ENCODE measurements at places on chromosomes 2 and 18.

- DNase-seq: peak; percentile 85
These were observed 19.6 kb downstream of the TUBB6 start for GRCh38 chr18:12327510-12328178.

DNA sequence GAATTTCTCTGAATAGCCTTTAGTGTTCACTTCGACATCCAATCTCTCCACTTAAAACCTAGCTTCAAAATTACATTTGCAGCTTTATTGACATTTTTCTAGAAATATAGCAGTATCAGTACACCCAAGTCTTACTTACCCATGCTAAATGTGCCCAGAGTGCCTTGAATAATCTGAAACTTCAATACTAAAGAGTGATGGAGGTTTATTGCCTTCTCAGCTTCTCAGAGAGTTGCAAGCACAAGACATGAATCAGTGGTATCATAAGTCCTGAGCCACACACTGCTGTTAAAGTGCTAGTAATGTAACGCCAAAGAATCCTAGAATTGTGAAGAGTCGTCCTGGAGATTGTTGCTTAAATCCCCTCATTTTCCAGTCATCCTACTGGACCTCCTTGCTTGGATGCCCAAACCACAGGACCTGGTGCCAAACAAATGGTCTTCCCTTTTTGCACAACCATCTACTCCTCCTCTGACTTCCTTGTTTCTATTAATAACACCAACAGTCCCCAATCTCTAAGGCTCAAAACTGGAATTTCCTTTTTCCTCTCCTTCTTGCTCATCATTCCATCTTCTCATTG lies 83.2 kb upstream of the SPATS2L start:
- DNase-seq: no peak

GRCh38 chr2:27249159-27249890 lies 13.5 kb downstream of the SLC30A3 start:
- no peak for DNase-seq

GRCh38 chr2:68189991-68190784 lies 32.5 kb downstream of the PNO1 start:
- DNase-seq: no peak

GRCh38 chr2:117703858-117704257 lies 110.6 kb upstream of the DDX18 start:
- DNase-seq: no peak
